ENCODE measurements at places on chromosomes 2 and 18.

- no peak for DNase-seq
These were observed 211.6 kb downstream of the TRIB2 start for GRCh38 chr2:12928197-12928774.

GRCh38 chr18:47585136-47585535 is 333.7 kb upstream of the SKOR2 start:
- no peak for DNase-seq

DNA sequence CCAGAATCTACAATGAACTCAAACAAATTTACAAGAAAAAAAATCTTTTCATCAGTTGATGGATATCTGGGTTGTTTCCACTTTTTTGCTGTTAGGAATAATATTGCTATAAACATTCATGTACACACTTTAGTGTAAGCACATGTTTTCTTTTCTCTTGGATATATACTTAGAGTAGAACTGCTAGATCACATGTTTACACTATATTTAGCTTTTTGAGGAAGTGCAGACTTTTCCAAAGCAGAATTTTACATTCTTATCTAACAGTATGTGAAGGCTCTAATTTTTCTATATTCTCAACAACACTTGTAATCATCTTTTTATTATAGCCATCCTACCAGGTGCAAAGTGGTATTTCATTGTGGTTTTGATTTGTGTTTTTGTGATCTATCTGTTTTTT is 103.6 kb upstream of the RMP24 start:
- DNase-seq = no peak

GRCh38 chr2:39682066-39682692 is 16.5 kb downstream of the TMEM178A start:
- no peak for DNase-seq

- no peak for DNase-seq
These were observed 162.8 kb downstream of the DIS3L2 start for GRCh38 chr2:232124309-232124708.

- no peak for DNase-seq
These were observed 56.2 kb downstream of the BCL2L11 start for GRCh38 chr2:111176867-111177266.

DNA sequence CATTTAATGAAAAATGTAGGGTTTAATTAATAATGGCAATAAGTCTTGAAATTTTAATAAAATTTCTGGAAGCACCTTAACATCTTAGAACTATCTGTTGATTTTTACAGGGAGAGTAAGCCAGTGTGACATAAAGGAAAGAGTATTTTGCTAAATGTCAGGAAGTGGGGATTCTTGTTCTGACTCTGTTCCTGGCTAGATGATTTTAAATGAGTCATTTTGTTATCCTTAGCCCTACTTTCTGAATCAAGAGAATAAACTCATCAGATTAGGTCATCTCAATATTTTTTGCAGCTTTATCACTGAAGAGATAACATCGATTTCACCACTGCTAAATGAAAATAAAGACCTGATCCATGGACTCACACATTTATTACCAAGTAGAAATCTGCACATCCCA is 377.5 kb upstream of the CYRIA start:
- no peak for DNase-seq

- DNase-seq = no peak
These were observed 23.8 kb downstream of the GRHL1 start for GRCh38 chr2:9975328-9975727.

GRCh38 chr2:28475088-28475595 is 20.7 kb upstream of the PLB1 start:
- DNase-seq = no peak

DNA sequence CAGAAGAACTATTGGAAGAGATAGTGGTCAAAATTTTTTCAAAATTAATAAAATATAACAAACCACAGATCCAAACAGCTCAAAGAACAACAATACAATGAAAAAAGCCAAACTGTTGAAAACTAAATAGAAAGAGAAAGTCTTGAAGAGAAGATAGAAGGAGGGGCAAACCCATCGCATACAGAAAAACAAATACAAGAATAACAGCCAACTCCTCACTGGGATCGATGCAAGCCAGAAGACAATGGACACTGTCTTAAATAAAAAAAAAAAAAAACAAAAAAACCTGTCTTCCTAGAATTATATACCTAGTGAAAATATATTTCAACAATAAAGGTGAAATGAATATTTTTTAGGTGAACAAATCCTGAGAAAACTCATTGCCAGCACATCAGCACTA is 34.1 kb upstream of the ARHGAP25 start:
- no peak for DNase-seq

GRCh38 chr2:54469484-54470053 is 13.4 kb downstream of the SPTBN1 start:
- no peak for DNase-seq

- DNase-seq = peak; percentile 51
These were observed 308.4 kb upstream of the THUMPD2 start for GRCh38 chr2:40087434-40087833.

GRCh38 chr2:164538240-164538866 is 82.9 kb downstream of the GRB14 start:
- peak; percentile 30 for DNase-seq

GRCh38 chr2:96245609-96246390 is 20.0 kb downstream of the TMEM127 start:
- peak; percentile 79 for DNase-seq

GRCh38 chr18:7358989-7359726 is 128.3 kb downstream of the LRRC30 start:
- no peak for DNase-seq

DNA sequence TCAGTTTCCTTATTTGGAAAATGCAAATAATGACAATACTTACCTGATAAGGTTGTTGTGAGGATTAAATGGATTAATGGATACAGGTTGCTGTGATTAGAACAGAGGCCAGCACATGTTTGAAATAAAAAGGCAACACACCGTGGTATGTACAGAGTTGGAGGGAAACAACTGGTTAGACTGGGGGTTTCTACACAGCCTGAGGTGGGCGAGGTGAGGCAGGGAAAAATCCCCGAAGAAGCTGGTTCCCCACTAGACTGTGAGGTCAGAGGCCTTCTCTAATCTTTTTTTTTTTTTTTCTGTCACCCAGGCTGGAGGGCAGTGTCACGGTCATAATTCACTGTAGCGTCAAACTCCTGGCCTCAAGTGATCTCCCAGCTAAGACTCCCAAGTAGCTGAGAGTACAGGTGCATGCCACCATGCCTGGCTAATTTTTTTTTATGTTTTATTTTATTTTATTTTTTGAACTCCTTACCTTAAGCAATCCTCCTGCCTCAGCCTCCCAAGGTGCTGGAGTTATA is 1.2 kb upstream of the E2F6 start:
- no peak for DNase-seq

DNA sequence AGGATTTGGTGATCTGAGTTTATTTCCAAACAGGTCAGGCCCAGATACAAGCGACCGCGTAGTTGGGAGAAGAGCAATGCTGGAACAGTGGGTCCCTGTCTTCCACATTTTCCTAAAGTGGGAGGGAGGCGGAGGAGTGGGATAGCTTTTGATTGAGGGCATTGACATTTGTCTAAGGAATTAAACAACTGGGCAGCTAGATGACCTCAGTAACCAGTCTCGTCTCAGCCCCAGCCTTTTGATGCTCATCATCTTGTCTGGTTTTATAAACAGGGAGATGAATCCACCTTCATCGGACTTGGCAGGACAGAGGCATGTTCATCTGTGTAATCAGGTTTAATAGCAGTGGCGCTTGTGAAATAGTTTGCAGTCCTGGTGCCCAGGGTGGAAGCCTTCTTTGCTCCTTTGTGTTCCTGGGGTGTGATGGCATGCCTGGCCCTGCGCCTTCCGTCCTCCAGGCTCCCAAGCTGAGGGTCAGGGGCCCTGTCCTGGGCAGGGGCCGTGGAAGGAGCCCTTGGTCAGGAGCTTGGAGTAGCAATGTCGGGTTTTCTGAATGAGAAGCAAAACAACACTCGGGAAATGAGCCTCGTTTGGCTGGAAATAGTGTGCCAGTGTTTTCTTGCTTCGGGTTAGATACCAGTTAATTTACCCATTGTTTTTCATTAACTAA is 193.8 kb downstream of the FAM210A start:
- DNase-seq = no peak

GRCh38 chr2:186841940-186842339 is 7.0 kb downstream of the ZSWIM2 start:
- DNase-seq = no peak

- no peak for DNase-seq
These were observed 26.5 kb downstream of the WDR35 start for GRCh38 chr2:19963386-19963785.

DNA sequence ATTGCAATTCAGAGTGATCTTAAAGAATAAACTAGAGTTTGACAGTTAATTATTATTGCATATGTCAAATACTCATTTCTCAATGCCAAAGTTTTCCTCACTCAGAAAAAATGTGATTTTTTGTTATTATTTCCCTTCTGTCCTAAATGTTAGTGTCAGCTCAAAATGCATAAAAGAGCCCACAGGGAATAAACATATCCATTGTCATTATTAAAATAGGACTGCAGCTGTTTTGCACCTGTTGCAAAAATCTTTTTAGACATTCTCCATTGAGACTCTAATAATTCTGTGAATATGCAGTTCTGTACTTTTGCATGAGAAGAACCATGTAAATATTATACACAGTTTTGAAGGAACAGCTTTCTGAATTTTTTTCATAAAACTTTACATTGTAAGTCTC is 540.0 kb upstream of the SLC39A10 start:
- no peak for DNase-seq

GRCh38 chr18:10062302-10063300 is 148.8 kb downstream of the VAPA start:
- no peak for DNase-seq

DNA sequence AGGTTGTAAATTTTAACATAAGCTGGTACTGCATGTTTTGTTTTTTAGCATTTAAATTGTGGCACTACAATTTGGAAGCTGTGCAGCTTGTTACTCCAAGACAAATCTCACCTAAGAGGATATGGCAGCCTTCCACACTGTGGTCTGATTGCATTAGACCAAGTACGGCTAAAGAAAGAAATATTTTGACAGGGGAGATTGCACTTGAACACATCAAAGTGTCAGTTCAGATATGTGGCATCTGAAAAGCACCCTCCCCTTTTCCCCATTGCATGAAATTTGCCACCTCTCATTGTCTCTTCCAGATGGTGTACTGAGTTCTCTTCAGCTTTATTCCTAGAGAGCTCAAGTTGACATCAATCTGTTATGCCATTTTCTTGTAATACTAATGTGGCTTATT is 295.9 kb downstream of the ERBB4 start:
- DNase-seq = no peak

GRCh38 chr2:57434972-57435371 is 611.6 kb upstream of the VRK2 start:
- DNase-seq = no peak

DNA sequence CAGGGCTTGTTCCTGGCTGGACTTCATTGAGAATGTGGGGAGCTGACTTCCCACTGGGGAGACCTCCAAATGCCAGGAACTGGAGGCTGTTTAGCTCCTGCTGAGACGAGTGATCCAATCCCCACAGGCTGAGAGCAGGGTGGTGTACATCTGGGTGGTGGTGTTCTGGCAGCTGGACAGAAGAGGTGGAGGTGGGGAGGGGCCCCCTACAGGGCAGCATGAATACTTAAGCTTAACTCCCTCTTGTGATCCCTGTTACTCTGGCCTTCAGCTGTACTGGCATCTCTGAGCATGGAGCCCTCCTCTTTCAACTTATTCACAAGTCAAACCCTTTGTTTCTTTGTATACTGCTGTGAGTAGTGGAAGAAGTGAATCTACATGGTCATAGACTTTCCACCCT is 167.8 kb upstream of the LYPD1 start:
- no peak for DNase-seq

DNA sequence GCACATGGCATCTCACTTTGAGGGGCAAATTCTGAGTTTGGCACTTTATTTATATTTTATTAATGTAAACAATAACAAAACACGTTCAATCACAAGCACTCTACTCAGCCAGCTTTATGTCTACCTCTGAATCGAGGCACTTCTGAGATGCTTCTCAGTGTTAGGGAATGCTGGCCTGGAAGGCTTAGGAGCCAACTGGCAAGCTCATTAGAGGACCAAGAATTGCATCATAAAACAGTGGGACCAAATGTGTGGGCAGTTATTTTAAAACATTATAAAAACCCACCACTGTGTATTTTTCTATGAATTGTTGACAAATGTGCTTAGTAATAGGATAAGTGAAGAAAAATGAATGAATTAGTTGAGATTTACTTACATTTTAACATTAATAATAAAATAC is 46.8 kb upstream of the SMIM21 start:
- DNase-seq = no peak

GRCh38 chr2:69169655-69170389 is 156.8 kb downstream of the ANTXR1 start:
- DNase-seq = no peak

DNA sequence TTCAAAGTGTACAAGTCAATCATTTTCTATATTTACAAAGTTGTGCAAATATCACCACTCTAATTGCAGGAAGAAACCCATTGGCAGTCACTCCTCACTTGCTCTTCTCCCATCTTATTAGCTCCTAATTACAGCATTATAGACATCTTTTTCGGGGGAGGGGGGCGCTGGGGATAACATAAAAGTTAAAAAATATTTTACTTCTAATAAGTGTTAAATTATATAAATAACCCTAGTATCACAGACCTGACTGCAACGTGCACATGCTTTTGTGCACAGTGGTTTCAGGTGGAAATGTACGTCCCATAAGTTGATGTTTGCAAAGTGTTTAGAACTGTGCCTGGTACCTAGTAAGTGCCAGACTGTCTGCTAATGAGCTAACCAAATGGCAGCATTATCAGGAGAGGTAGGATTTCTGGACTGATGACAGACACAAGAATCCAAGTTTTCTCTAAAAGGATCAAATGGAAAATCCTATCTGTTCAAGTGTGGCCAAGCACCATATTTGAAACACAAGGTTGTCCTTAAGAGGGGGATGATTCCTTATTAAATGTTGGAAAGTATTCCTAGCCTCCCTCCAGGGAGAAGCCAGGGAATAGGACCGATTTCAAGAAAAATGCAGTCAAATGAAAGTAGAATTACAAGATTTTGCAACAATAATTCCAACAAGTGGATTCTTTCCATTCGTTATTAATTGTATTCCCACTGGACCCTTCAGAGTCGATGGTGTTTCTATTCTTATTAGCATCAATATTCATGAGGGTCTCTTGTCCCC is 70.0 kb downstream of the ACKR3 start:
- DNase-seq = no peak

- peak; percentile 57 for DNase-seq
These were observed 158.8 kb downstream of the PTPRM start for GRCh38 chr18:7725897-7726296.

- no peak for DNase-seq
These were observed 18.0 kb upstream of the LBH start for GRCh38 chr2:30213326-30213725.

- DNase-seq = no peak
These were observed 1.8 kb downstream of the MYO5B start for GRCh38 chr18:50192995-50193795.

DNA sequence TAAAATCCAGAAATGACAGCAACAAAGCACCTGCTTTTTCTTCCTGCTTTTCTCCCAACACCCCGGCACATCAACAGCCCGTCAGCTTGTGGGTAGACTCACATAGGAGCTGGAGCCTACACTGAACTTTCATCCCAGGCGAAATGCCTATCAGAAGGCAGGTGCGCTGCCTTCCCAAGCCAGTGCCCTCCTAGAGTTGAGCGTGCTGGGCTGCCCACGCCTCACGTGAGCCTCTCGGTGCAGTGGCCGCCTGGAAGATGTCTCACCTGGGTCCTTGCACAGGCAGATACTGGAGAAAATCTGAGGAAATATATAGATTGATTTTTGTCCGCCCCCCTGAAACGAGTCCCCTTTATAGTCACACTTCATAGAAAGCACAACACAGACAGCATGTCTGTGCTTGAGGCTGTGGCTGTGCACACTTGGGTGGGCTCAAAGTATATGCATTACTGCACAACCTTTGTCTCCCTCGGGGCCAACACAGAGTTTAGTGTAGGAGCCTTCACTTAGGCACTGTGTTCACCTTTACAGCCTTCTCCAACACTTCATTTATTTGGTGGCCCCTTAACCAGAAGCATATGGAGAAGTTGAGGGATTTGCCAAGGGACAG is 112.5 kb downstream of the SMAD7 start:
- no peak for DNase-seq
